Heart left ventricle (tissue), 16 donors: ENCODE measurements at places on chromosomes 11 and 22. TPM values are rescaled to one million over a fixed set of nuclear protein-coding genes. Genes with fewer than 3 reads are reported as not detected.

GRCh38 chr11:117790279-117790678 is 6.7 kb downstream of the DSCAML1 start:
- no peak for DNase-seq

DNA sequence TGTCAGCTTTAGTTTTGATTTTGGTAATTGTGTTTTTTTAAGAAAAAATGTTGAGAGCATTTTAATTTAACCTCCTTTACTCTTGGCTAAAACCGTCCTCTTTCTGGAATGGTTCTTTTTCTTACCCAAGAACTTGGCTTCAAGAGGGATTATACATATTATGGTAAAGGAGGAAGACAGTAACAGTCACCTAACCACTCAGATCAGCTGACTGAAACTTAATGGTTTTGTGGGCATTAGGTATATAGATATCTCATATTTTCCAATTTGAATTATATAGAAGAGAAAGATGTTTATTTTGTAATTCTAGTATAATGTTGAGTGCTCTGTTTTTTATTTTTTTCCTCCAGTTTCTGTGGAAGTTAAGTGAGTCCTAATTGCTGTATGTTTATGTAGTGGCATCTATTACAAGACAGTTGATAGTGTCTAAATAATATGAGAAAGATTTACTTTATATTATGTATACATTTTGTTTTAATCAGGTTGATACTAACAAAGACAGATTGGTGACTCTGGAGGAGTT is 36.6 kb upstream of the NCR3LG1 start:
- DNase-seq, result no peak

DNA sequence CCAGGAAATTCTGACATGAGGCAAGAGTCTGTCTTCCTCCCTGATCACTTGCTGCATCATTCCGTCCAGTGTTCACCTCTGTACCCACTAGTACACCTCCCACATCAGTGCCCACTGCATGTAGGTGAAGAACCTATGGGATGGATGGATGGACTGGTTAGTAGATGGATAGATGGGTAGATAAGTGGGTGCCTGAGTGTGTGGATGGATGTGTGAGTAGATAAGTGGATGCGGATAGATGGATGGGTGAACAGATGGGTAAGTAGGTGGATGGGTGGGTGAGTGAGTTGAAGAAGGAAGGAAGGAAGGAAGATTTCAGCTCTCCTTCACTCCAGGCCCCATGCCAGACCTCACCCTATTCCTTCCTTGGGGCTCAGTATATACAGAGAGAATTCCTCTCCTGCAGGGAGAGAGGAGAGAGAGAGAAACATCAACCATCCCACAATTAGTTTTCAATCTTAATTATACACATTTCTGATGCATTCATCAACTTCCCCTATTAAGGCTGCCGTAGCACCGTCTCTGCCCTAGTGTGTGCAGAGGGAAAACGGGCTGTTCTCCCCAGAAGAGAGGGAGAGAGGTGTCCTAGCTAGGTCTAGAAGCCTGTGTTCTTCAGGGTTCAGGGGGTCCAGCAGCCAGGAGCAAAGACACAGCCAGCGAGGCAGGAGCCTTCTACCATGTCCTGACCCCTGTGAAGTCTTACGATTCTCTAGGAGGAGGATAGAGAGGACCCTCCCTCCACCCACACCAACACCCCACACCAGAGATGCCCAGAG is 125.3 kb downstream of the BUD13 start:
- no peak for DNase-seq

DNA sequence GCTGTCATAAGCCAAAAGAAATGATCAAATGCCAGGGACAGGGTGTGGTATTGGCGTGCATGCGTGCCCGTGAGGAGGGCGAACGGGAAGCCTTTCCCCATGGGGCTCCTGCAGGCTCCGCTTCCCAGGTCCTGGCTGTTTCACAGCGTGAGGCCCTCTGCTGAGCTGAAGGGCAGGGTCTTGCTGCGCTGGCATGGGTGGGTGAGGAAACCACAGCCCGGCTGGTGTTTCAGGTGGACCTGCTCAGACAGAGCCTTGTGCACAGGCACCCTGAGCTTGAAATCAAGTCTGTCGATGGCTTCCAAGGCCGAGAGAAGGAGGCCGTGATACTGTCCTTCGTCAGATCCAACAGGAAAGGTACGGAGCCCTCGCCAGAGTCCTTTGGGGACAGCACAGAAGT is 31.4 kb downstream of the IGHMBP2 start:
- no peak for DNase-seq

DNA sequence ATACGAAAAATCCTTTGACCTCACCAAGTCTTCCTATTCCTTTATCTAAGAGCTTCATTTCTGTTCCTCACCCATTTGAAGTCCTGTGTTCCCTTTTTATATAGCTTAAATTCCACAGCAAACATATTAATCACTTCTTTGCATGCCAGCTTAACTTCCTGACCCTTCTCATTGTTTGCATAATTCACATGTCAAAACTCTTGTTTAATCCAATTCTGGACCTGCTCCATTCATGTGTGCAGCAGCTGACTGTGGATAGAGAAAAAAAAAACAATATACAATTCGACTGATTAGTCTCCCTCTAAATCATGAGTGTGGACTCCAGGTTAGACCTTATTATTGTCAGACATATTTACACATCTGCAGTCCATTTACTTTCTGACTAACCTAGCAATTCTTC is 991.2 kb upstream of the TENM4 start:
- no peak for DNase-seq

DNA sequence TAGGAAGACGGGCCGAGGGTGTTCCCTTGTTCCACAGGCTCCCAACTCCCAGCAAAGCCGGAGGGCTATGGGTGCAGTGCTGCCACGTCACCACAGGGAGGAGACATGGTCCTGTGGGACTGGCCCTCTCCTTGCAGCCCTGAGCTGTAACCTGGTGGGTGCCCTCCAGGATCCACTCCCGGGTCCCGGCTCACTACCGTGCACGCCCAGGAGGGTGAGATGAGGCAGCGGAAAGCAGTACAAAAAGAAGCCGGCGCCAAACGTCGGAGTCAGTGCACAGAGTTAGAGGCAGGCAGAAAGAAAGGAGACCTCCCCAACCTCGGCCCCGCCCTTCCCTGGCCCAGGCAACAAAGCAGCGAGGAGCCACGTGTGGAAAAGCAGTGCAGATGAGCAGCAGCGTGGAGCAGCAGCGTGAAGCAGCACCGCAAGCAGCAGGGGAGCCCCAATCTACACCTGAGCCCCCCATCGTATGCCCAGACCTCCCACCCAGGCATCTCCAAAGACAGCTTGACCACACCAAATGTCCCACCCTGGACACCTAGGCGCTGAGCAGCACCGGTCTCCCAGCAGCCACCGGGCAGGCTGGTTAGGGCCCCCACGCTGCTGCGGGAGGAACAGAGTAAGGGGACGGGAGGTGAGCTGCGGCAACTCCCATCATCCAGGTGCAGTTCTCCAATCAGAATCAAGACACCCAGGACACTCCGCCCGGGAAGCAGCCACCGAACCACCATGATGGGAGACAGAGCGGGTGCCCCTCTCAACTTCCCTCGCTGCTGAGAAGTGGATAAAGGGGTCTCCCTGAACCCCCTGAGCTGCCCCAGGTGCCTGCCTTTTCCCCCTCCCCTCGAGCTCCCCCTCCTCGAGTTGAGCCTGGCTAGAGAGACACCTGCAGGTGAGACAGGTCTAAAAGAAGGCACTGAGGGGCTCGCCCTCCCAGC is 28.8 kb downstream of the IGSF9B start:
- peak; percentile 77 for DNase-seq

DNA sequence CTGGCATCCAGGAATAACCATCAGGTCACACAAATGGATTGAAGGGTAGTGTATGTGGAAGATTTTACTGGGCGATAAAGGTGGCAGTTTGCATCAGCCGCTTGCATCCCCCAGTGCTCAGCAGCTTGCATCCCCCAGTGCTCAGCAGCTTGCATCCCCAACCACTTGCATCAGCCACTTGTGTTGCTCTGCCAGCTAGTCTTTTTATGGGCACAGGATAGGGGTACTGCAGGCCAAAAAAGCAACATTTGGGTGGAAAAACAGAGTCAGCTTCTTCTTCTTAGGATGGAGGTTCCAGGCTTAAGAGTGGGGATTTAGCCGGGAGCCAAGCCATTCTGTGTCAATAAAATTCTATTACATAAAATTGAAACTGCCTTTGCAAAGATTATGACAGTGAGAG is 23.2 kb upstream of the FEZ1 start:
- DNase-seq, result no peak

DNA sequence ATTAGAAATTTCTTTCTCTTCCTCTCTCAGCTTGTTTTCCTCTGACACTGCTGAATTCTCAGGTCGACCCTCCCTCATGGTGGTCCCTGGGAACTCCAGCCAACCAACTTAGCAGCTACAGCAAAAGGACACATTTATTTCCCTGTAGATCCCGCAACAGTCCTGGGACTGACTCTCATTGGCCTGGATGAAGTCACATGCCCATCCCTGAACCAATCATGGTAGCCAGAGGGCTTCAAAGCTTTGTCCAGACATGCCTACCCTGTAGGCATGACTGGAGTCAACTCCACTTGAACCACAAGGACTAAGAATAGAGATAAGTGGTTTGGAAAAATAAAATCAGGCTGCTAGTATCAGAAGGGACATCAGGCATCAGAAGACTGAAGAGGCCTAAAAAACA is 84.6 kb upstream of the LRRC55 start:
- no peak for DNase-seq

DNA sequence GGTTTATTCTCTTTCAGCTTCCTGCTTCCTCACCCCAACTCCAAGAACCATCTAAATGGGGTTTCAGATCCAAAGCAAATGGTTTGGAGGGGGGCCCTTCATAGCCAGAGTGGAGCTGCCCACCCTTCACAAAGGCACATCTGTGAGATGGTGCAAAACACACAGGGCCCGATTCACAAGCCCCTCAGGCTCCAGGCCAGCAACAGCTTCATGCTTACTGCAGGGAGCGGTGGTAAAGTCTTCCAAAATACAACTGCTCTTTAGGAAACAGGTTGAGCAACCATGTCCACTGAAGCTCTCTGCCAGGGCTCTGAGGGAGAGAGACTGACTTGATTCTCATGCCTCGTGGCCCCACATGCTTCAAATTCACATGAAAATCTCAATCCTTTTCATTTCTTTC is 213.0 kb upstream of the NARS2 start:
- DNase-seq, result no peak

DNA sequence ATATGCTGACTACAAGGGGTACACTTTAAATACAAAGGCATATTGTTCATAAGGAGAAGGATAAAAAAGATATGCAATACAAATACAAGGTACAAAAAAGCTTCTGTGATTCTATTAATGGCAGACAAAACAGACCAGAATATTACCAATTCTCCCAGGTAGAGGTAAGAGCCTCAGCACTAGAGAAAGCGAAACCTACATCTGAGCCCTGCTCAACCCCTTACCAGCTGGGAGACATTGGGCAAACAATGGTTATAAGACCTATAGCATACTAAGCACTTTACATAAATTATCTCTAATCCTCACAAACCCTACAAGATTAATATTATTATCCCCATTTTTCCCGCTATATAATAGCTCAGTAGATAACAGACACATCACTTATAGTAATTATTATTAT is 41.2 kb upstream of the LRRC55 start:
- DNase-seq, result no peak

The SLC22A6 gene
- total RNA-seq, result not detected
